ENCODE measurements at places on chromosomes 4 and X.

- peak; percentile 16 for DNase-seq
Observed at GRCh38 chrX:3940000-3940610, 226.7 kb upstream of the PRKX start.

GRCh38 chr4:150425161-150425560 lies 156.8 kb upstream of the MAB21L2 start:
- DNase-seq, result no peak

DNA sequence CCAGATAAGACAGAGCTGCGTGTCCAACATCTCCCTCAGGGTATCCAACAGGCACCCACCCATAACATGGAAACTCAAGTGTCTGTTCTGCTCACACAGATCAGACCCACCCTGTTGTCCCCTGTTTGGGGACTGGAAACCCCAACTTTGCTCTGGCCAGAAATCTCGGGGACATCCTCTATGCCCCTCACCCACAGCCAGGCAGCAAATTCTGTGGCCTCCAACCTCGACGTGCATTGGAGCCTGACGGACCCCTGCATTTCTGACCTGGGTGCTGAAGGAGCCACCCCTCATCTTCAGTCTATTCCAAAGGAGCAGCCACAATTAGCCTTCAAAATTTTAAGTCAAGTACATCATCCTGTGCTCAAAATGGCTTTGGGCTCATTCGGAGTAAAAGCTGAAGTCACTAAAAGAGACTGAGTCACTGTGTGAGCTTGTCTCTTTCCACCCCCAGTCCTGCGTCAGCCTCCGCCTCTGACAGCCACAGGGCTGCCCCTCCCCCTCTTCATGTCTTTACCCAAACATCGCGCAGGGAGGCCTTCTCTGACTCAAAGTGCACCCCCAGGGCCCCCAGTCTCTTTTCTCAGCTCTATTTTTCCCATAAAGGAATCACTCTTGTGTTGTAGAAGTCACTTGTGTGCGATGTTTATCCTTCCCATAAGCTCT lies 24.4 kb upstream of the PDE6B start:
- no peak for DNase-seq

GRCh38 chrX:1023676-1024075 lies 188.8 kb downstream of the CRLF2 start:
- DNase-seq, result no peak

- no peak for DNase-seq
Observed at GRCh38 chrX:133685822-133686221, 270.5 kb upstream of the GPC4 start.

GRCh38 chrX:132685276-132685675 lies 196.4 kb upstream of the MBNL3 start:
- DNase-seq, result no peak

GRCh38 chrX:112651766-112652165 lies 28.0 kb downstream of the LHFPL1 start:
- DNase-seq, result no peak

DNA sequence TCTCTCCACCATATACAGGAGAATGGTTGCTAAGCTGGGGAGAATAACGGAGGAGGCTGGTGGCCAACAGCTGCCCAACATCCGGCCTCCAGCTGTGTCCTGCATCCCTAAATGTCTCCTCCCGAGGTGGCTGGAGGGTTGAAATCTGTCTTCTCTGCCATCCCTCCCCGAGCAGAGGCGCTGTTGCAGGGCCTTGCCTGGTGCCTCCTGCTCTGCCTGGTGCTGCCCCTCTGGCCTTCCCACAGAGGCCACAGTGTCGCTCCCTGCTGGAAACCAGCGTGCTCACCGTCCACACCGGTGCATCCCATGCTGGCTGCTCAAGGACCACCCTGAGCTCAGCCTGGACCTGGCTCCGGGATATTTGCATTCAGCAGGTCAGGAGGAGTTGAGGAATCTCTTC lies 115.2 kb downstream of the ENPP6 start:
- DNase-seq, result no peak

DNA sequence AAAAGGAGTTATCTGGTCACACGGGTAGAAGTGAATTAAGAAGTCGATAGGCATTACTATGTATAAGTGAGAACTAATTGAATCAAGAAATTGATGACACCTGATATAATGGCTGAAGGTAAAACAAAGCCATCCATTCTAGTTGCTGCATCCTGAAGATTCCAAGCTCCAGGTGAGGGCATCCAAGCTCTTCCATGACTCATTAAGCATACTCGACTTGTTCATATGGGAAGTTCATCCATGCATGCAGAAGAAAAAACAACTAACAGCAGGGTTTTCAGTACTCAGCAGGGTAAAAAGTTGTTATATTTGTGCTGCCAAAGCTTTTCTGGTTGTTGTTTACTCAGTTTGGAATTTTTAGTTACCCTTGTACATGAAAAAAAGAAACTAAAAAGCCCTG lies 508.0 kb upstream of the CXorf51A start:
- DNase-seq, result no peak

GRCh38 chr4:159238631-159239030 lies 135.8 kb downstream of the RAPGEF2 start:
- DNase-seq, result no peak

- DNase-seq, result no peak
Observed at GRCh38 chr4:122010610-122011009, 58.8 kb upstream of the TRPC3 start.

GRCh38 chr4:183903021-183903760 lies 1.9 kb upstream of the STOX2 start:
- no peak for DNase-seq

- peak; percentile 21 for DNase-seq
Observed at GRCh38 chr4:80268081-80268823, 1.8 kb downstream of the FGF5 start.

GRCh38 chr4:165630671-165631070 lies 242.4 kb upstream of the TLL1 start:
- DNase-seq, result no peak

GRCh38 chrX:1093586-1094421 lies 118.6 kb downstream of the CRLF2 start:
- no peak for DNase-seq

DNA sequence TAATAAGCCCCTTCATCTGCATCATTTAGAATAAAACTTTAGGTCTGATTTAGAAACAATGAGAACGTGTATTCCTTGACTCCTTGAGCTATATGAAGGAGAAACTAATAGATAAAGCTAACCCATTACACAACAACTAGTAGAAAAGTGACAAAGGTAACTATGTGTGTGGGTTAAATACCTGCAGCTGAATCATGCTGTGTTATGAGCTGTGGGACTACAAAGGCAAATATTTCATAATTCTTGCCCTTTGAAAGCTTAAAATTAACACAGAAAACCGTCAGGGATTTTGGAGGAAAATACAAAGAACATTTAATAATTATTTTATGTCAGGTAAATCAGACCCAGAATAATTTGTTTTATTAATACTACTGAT lies 898 bp upstream of the NDP start:
- DNase-seq, result no peak

DNA sequence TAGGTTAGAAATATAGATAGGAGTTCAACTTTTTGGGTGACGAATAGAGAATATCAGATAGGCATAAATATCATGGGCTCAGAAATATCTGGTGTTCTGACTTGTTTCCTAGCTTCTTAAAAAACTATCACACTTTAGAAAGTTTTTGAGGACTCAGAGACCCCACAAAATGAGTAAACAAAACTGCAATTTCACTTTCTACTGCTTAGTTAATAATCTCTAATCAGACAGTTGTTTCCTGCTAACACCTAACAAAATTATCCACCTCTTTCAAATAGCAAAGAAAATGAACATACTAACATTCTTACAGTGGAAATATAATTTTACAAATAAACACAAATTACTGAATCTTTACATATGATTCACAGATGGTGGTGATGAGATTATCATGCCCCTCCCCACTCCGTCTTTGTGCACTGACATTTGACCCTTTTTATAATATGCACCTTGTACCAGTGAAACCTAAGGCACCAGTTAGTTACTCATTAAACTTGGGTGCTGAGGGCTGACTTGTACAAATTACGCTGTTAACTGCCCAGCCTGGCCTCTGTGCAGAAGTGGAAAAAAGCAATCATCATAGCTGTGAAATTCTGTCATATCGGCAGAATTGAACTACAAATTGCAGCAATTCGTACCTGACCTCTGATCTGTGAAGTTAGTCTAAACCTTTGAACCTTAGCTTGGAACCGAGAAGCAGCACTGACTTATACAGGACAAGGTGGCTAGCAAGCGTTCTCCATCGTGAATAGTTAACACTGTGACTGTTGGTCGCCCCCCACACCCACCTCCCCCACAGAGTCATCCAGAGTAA lies 138.7 kb downstream of the CHRNA9 start:
- DNase-seq, result no peak

DNA sequence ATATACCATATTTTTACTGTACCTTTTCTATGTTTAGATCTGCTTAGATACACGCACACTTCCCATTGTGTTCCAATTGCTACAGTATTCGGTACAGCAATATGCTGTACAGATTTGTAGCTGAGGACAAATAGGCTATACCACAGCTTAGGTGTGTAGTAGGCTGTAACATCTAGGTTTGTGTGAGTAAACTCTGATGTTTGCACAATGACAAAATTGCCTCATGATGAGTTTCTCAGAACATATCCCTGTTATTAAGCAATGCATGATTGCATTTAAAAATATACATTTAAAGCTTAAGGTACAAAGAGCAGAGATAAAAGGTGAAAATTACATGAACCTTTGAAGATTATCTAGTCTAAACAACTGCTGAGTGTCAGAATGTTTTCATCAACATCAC lies 181.7 kb downstream of the ADGRA3 start:
- DNase-seq, result no peak

DNA sequence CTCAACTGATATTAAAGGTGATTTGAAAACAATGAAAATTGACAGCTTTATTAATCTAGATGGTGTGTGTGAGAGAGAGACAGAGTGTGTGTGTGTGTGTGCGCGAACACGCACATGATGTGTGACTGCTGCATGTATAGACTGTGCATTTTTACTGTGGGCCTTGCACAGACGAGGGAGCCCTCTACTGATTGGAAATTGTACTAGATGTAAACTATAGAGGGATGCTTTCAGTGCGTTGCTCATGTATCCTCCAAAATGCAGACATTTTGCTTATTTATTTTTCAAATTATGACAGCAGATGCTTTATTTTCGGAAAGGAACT lies 168.4 kb upstream of the GK2 start:
- DNase-seq, result peak; percentile 42

GRCh38 chrX:34656842-34657725 lies at the start of gene TMEM47:
TMEM47 (minus strand) TSS chrX:34657285; CDS start chrX:34657029, 256 bp downstream.
- DNase-seq, result peak; percentile 34

- no peak for DNase-seq
Observed at GRCh38 chrX:10433296-10433965, 187.0 kb downstream of the MID1 start.

All from fibroblast of villous mesenchyme (primary cell).